CD4-positive, alpha-beta T cell treated with Interleukin-4 for 4 hours (primary cell): ENCODE measurements at places on chromosomes 11 and 22.

DNA sequence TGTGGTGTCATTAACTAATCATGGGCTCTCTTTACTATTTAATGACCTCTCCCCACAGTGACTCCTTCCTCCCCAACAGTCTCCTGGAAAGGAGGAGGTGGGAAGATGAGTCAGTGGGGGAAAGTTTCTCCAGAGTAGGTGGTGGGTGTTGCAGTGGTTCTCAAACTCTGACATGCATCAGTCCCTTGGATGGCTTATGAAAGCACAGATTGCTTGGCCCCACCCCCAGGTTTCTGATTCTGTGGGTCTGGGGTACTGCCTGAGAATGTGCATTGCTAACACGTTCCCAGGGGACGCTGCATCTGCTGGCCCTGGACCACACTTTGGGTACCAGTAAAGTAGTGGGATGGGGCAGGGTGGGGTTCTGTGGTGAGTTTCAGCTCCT is 9.8 kb downstream of the CD82 start:
- no peak for DNase-seq

DNA sequence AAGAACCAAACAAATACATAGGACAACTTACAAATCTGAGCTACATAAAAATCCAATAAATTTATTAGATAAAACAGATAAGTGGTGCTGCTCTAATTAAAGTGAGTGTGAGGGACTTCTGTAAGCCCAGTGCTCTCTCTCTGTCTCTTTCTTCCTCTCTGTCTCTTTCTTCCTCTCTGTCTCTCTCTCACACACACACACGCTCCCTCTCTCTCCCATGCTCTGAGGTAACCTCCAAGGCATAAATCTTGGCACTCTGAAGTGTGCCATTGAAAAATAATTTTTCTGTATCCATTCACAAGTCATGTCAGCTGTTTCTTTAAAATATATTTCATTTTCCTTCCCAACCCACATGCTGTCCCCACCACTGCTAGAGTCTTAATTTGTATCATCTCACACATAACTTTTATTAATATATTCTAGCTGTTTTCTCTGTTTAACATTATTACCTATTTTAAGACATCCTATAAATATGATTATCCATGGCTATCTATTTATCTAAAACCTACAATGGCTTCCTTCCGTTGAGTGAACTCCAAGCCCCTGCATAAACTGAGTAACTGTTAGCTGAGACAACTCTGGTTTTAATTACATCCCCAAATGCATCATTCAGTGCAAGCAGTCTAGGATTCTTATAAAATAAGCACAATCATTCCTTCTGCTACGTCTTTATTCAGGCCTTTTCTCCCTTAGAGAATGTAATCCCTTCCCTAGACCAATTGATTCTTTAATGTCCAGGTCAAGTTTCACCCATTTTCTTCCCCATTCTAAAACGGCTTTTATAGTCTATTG is 57.4 kb upstream of the SLC5A12 start:
- no peak for DNase-seq

- no peak for DNase-seq
Observed at GRCh38 chr11:110065189-110065588, 28.0 kb upstream of the ZC3H12C start.

- DNase-seq, result no peak
Observed at GRCh38 chr22:36606659-36607058, 77.7 kb upstream of the EIF3D start.
